ENCODE measurements at places on chromosomes 5 and 9.

- no peak for DNase-seq
These were observed 47.9 kb downstream of the MEGF10 start for GRCh38 chr5:127338501-127338900.

DNA sequence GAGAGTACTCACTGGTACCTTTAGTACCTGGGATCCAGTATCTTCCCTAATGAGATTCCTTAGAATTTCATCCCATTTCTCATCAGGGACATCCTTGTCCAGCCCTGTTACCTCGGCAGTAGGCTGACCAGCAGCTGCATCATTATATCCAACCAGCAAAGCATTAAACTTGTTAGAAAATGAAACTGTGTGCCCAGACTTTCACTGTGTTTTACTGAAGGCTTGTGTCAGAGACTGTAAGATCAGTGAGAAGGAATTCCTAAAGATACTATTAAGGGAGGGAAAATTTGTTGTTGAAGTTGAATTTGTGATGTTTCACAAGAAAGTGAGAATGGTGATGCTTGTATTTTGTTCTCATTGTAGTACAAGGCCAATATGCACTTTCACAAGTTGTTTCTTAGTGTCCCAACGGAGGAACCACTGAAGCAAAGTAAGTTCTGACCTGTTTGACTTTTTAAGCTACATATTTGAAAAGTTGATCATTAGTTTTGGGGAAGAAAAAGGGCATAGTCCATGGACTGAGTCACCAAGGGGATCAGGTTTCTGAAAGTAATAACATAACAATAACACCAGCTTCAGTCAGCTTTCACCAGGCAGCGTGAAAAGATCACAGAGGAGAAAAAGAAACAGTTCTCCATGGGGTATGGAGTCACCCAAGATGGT, 48.8 kb downstream of the GRAMD2B start:
- DNase-seq: no peak

DNA sequence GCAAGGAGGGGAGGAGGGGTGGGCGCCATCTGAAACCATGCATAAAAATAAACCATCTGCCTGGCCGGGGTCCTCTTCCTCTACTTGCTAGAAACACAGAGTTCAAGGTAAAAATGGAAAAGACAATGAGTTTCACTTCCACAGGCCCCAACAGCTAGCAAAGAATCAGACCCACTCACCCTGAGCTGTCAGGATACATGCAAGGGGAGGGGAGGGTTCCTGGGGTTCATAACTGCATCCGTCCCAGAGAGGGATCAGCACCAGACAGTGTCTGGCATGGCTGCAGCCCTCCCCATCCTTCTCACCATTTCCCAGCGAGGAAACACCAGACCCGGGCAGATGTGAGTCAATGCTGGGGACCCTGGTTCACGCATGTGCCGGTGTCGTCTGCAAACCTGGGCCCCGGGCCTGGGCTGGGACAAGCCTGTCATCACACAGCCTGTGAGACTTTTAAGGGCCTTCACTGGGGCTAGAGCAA, 55.4 kb downstream of the SEMA4D start:
- DNase-seq: no peak

DNA sequence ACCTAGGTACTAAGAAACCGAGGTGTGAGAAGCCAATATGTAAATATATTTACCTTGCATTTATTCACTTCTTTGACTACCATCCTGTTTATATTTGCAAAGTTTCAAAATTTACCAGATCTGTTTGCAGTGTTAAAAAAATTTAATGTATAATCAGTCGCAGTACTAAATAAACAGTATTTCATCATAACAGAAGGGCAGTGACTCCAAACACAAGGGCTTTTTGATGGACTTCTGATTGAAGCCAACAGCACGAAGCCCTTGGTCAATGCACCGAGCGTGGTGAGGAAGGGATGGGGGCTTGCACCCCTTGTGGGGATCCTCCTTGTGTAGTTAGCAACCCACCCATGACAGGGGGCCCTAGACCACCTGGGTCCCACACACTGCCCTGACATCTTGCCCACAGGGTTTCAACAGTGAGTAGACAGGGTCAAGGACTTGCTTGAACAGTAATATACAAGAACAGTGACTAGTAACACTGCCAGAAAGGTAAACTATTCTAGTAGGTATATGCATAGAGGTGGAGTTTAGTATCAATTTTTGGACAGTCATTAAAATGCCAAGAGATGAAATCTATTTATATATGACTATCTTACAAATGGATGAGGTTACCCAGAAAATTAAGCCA, 52.6 kb upstream of the TBC1D9B start:
- DNase-seq: no peak

DNA sequence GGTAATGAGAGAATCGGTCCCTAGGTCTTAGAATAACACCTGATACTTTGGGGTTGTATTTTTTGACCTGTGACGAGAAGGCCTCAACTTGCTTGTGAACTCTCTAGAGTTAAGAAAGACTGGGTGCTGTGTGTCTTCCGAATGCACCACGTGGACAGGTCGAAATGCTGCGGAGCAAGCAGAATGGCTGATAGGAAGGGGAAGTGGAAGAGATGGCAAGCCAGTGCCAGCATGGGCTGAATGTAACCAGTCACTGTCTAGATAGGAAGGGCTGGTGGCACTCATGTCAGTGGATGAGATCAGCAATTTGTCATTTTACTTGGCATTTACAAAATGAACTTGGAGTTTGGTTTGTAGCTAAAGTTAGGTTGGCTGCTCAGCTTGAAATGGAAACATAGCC, 5.6 kb downstream of the OTULINL start:
- DNase-seq: no peak
